RKO (cell line): ENCODE measurements at places on chromosomes 12 and 14.

GRCh38 chr12:14357486-14357885, 8.0 kb upstream of the ATF7IP start:
- no peak for DNase-seq

- DNase-seq = no peak
Observed at GRCh38 chr14:68397371-68397811, 395.5 kb downstream of the ZFP36L1 start.

GRCh38 chr12:60072911-60073310, 477.1 kb downstream of the SLC16A7 start:
- DNase-seq = no peak

GRCh38 chr14:21398901-21399300, 15.1 kb upstream of the SUPT16H start:
- DNase-seq = no peak

GRCh38 chr12:48351022-48351708, 446 bp upstream of the ZNF641 start:
- peak; percentile 76 for DNase-seq

GRCh38 chr14:103867020-103867419, 19.6 kb upstream of the PPP1R13B start:
- no peak for DNase-seq

DNA sequence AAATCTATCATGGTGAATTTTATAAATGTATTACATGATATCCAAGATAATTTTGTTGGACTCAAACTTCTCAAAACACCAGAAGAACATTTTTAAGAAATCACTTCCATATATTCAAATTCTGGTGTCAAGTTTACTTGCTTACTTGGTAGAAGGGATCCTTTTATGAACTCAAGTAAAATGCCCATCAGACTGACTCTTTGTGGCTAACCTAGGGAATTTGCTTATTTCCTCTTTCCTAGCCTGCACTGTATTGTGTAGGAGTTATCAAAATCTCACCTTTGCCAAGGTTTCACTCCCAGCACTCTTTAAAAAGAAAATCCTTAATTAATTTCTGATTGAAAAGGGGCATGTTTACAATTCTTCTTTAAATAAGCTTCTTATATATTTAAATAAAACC, 196.5 kb downstream of the DUSP6 start:
- no peak for DNase-seq

DNA sequence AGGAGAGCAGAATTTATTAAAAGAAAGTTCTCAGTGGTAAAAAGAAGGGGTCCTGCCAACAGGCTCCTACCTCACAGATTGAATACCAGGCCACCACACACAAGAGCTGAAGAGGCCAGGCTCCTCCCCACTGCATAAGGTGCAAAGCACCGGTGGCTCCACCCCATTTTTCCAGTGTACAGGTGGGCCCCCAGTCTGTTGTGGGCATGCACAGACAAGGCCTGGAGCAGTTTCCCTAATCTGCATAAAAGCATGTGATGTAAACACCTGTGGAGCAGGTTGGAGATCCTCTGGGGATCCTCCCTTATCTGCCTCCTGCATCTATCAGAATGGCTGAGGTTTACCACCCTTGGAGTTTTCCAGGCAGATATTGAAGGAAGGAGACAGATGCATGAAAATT, 45.7 kb upstream of the PDZRN4 start:
- no peak for DNase-seq

DNA sequence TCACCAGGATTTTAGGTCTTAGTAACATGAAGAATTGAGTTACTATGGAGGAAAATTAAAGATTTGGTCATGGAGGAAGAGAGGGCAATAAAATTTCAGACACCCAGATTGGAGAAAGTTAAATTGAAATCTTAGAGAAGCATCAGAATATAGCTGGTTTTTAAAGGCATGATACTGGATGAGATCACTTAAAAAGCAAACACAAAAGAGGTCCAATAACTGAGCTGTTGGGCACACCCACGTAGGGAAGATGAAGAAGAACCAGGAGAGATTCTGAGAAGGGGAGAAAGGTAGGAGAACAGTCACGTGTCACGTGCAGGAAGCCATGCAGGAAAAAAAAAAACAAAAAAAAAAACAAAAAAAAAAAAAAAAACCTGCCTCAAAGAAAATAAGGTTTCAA, 18.8 kb downstream of the CAPS2 start:
- no peak for DNase-seq

GRCh38 chr14:81831128-81831820, 297.6 kb upstream of the SEL1L start:
- DNase-seq = no peak

DNA sequence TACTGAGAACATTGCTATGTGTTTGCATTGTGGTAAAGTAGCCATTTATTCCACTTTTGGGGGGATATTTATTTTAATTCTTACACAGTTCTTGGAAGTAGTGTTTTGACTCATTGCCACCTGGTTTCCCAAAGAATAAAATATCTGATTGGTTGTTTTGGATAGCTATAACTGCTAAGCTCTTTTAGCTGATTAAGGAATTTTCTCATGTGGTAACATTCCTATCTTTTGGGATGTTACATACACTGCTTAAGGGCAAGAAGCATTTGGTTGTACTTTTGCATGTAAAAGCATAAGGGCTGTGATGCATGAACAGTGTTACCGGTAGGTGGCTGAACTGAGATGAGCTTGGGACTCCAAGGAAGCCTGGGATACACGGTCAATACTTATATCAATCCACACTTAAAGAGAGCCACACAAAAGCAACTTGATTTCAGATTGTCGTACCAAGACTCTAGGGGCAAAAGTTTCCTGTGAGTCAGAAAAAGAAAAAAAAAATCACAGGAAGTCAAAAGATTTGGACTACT, 71.4 kb upstream of the PRKD1 start:
- no peak for DNase-seq

GRCh38 chr14:95025941-95026340, 131.4 kb downstream of the DICER1 start:
- DNase-seq = no peak

DNA sequence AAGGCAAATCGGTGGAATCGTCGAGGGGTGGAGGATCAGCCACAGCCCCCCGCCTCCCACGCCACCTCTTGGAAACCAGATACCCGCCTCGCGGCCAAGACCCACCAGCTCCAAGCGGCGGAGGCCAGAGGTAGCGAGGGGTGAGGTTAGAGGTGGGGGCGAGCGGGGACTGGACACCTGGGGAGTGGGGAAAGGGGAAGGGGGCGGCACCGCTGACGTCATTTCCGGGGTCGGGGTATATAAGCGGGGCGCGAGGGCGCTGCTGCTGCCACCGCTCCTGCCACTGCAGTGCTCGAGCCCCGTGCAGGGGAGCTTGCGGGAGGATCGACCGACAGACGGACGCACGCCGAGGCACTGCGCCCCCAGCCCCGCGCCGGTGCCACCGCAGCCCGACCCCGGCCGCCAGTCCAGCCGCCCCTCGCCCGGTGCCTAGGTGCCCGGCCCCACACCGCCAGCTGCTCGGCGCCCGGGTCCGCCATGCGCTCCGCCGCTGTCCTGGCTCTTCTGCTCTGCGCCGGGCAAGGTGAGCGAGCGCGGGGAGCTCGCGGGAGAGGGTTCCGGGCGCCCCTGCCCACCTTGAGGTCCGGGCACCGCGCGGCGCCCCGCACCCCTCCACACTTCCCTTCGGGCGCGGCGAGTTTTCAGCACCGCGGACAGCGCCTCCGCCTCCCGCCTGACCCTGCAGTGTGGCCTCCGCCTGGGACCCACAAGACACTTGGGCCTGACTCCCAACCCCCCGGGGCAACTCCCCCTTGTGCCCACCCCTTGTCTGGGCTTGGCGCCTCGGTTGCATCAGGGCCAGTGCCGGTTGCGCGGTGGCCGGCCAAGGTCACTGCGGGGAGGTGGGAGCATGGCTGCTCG, at the start of gene CHGA:
CHGA (plus strand) TSS at position 268 of the 861 bp plus-strand sequence; CDS start at position 478, 210 bp downstream.
- no peak for DNase-seq

- peak; percentile 22 for DNase-seq
Observed at GRCh38 chr12:56947633-56948456, 9.6 kb downstream of the RDH16 start.

GRCh38 chr14:101893759-101894158, 70.6 kb upstream of the DYNC1H1 start:
- DNase-seq = no peak

GRCh38 chr12:45478931-45479330, 250.6 kb upstream of the ARID2 start:
- DNase-seq = no peak

DNA sequence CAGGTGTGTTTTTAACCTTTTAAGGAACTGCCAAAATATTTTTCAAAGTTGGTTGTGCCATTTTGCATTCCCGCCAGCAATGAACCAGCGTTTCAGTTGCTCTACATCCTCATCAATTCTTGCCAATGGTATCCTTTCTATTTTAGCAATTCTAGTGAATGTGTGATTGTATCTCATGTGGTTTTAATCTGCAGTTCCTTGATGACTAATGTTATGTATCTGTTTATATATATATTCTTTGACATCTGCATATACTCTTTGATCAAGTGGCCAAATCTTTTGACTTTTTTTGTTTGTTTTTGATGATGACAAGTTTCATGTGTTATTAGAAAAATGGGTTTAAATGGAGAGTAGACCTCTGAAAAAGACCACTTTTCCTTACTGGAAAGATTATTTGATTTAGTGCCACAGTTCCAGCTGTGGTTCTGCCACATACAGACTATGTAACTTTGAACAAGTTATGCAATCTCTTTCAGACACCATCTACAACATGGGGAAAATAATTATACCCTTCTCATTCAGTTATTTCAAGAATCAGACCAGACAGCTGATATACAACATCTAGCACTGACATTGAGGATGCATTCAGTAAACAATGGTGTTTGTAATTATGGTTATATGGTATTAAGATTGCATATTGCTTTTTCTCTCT, 146.3 kb upstream of the CNOT2 start:
- DNase-seq = no peak

DNA sequence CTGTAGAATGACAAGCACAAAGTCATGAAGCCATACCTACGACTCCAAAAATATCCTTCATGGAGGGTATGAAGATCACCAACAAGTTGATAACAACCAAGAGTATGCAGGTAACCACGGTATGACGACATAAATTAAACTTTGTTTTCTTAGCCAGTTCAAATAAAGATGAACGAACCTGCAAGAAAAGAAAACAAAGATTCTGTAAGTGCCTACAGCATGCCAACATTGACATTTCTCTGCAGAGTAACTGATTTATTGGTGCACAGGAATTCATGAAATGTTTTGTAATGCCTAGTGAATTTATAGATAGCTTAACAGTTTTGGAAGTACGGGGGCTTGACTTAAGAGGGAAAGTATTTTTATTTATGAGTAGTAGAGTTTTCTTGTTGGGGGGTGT, 71.0 kb downstream of the SLC38A1 start:
- DNase-seq = no peak

DNA sequence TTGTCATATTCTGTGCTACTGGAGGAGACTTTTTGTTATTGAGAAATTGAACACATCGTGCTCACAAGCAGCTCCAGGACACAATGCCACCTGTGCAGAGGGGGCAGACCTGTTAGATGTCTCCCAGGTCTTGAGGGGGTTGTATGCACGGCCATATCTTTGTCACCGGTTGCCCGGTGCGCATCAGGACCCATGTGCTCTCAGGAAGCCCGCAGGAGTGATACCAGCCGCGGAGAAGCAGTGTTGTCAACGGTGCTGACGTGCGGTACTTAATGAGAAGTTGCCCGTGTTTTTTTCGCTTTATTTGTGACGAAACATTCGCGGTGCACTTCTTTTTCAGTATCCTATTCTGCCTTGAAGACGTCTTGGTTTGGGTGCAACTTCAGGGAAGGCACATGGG, 128.2 kb upstream of the RTL1 start:
- no peak for DNase-seq

DNA sequence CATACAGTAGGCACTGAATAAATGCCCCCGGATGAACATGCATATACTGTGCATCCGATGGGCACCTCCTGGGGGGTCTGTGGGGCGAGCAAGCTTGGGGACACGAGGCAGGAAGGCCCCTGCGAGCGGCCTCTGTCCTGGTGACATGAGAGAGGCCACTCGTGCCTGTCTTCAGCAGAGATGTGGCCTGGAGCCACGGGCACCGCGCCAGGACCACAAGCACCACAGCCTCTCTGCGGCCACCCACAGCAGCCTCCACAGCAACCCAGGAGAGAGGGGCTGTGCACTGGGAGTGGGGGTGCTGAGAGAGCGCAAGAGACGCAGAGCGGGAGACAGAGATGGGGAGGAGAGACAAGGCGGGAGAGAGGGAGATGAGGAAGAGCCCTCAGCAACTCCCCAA, 118.5 kb downstream of the RFLNA start:
- DNase-seq = no peak

- no peak for DNase-seq
Observed at GRCh38 chr14:72610096-72610830, 283.6 kb downstream of the DPF3 start.

DNA sequence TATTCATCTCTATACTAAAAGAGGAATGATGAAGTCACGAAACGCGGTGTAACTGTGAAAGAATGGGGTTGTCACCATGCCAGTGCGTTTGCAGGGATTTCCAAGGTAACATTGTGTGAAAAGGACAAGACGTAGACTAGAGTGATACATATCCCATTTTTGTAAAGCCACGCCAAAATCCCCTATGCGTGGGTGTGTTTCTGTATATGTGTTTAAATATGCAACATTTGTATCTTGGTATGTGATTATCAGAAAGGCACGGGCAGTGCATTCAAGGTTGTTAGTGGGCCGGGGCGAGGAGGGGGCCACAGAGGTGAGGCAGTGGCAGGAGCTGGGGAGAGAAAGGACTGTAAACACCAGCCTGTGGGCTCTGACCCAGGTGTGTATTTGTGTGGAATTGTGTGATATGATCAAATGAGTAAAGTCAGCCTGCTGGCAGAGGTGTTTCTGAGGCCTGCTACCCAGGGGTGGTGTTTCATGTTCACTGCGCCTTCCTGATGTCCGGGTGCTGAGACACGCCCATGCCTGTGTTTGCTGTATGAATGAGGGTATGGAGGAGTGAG, 137.8 kb downstream of the ADGRD1 start:
- DNase-seq = no peak

DNA sequence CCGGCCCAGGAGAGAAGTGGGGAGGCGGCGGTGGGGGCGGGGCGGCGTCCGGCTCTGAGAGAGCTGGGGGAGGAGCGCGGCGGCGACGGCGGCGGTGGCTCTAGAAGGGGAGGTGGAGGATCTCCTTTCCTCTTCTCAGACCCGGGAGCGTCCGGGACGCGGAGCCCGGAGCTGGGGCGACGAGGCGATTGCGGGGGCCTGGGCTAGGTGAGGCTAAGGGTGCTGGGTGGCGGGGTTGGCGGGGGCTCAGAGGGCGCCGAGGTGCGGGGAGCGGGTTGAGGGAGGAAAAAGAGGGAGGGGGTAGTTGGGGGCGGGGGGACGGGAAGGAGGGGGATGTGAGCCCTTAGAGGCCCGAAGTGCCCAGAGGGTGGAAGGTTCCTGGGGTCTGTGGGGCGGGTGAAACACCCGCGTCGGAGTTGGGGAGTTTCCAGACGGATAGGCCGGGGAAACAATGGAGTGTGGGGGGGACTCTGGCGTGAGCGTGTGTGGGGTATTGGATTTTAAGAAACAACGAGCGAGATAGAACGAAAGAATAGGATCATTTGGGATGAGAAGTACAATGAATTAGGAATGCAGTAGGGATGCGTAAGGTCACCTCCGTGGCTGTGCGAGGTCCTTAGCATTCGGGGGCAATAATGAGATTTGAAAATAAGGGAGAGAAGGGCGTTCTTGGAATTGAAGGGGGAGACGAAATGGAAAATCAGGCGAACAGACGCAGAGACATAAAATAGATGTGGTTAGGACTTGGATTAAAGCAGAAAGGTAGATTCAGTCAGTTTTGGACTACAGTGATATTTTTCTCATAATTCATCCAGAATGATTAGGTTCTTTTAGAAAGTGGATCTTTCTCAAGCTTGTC, at the start of gene SPATS2:
SPATS2 (plus strand) TSS at position 82 of the 859 bp plus-strand sequence. CDS start 93,551 bp downstream, outside the sequence.
- peak; percentile 46 for DNase-seq
